ENCODE measurements at places on chromosomes 1 and 21. TPM values are rescaled to one million over a fixed set of nuclear protein-coding genes. Genes with fewer than 3 reads are reported as not detected.

DNA sequence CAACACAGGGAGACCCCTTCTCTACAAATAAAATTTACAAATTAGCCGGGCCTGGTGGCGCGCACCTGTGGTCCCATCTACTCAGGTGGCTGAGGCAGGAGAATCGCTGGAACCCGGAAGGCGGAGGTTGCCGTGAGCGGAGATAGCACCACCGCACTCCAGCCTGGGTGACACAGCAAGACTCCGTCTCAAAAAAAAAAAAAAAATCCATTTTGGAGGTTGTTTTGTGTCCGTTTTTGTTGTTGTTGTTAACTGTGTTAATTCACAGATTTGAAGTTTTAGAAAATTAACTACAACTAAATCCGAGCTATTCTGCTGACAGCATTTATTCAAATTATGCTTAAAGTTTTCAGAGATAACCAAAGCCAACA lies 618 bp downstream of the CLCC1 start:
- peak; percentile 44 for DNase-seq

Gene XCL2
- total RNA-seq: not detected

Gene USP33
- total RNA-seq: 83.5 TPM

- no peak for DNase-seq
These were observed 9.4 kb upstream of the RGS13 start for GRCh38 chr1:192626366-192627179.

Gene RNU1-1
- total RNA-seq: 832 TPM

Gene LAX1
- not detected for total RNA-seq

- no peak for DNase-seq
These were observed 105.7 kb downstream of the C1orf21 start for GRCh38 chr1:184492536-184492935.

Gene SLC2A5
- total RNA-seq: not detected

GRCh38 chr21:27429710-27430341 lies 462.9 kb upstream of the ADAMTS5 start:
- DNase-seq: no peak

- peak; percentile 36 for DNase-seq
These were observed 25.2 kb upstream of the DYRK1A start for GRCh38 chr21:37341254-37341960.

Gene PTCH2
- total RNA-seq: 0.11 TPM

Gene CYP4Z1
- not detected for total RNA-seq

DNA sequence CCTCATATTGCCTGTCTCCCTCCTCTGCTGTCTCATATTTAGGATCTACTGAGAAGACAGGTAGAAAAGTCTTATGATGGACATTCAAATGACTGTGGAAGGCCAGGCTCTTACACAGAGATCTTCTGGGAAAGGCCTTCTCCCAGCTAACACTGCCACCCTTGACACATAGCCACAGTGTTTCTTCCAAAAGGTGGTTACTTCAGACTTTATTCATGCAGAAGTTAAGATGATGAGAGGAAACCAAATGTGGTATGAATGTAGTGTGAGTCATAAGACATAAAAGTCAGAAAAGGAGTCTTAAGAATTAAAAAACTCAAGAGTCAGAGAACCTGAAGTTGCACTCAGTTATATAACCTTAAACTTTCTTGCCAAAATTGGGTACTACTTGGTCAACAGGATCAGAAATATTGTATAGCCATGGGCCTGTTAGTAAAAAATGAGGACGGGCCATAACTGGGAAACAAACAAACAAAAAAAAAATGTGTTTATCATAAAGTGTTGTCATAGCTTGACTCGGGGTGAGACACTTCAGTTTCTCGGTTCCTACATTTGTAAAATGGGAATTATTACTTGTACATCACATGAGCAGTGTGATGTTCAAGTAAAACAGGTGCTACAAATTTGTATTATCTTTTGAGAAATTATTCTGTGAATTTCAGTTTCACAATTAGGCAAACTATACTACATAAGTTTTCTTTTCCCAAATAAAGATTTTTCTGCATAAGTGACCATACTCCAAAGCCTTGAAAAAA lies 1.2 kb upstream of the DENND1B start:
- peak; percentile 68 for DNase-seq

GRCh38 chr1:87642581-87643221 lies 314.0 kb downstream of the LMO4 start:
- DNase-seq: peak; percentile 51

DNA sequence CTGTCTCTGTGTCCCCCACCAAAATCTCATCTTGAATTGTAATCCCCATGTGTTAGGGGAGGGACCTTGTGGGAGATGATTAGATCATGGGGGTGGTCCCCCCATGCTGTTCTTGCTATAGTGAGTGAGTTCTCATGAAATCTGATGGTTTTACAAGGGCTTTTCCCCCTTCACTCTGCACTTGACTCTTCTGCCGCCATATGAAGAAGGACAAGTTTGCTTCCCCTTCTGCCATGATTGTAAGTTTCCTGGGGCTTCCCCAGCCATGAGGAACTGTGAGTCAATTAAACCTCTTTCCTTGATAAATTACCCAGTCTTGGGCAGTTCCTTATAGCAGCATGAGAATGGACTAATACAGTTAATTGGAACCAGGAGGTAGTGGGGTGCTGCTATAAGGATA lies 137.1 kb upstream of the RAB4A start:
- no peak for DNase-seq

- DNase-seq: peak; percentile 93
These were observed 2.2 kb downstream of the NEK7 start for GRCh38 chr1:198158735-198159589.

DNA sequence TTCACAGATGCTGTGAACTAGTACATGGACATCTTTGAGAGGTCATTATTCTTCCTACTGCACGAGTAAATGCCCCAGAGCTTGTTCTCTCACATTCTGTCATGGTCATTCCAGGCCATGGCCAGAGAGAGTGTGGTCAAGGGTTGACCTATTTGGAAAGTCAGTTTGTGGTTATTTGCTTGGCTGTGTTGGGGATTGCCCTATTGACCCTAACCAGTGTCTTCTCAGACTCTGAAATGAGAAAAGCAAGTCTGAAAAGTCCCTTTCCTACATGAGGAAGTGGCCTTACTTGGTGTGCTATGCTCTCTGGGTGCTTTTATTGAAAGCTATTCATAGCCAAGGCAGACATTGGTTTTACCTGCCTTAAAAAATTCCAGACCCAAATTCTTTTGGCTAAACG lies 26.6 kb downstream of the CLIC6 start:
- no peak for DNase-seq

DNA sequence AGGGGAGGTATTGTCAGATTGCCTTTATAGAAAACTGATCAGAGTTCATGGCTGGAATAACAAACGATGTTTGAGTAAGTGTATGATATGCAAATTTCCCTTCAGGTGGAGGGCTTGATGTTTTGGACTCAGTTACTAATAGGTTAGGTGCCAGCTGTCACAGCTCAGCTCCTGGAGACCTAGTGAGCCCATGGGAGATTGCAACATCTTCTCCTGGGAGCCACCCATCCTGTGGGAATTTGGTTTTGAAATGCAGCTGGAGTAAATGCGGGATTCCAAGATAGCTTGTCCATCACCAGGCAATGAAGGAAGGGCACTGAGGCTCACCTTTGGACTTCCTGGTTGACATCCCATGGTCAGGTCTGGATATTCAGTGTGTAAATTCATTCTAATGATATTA lies 211.4 kb upstream of the NRIP1 start:
- DNase-seq: no peak

DNA sequence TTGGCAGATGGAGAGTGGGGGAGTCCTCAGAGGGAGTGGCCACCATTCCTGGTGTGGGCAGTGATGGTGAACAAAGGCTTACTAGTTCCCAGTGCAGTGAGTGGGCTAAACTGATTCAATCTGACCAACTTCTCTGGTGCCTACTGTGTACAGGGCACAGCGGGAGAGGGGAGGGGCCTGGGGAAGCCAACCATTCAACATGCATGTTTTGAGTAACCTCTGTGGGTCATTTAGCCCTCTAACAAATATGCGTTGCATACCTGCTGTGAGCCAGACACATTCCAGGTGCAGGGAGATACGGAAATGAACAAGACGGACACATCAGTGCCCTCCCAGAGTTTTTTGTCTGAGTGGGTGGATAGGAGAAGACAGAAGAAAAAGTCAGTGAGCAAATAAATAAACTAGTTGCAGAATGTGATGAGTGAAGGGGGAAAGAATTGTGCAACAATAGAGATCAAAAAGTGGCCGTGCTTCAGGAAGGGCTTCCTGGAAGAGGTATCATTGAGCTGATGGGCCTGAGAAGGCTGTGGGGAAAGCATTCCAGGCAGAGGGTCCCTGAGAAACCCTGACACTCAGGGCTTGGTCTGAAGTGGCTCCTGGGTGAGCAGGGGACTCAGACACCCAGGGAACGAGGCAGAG lies 78.8 kb downstream of the EPHB2 start:
- DNase-seq: peak; percentile 51

DNA sequence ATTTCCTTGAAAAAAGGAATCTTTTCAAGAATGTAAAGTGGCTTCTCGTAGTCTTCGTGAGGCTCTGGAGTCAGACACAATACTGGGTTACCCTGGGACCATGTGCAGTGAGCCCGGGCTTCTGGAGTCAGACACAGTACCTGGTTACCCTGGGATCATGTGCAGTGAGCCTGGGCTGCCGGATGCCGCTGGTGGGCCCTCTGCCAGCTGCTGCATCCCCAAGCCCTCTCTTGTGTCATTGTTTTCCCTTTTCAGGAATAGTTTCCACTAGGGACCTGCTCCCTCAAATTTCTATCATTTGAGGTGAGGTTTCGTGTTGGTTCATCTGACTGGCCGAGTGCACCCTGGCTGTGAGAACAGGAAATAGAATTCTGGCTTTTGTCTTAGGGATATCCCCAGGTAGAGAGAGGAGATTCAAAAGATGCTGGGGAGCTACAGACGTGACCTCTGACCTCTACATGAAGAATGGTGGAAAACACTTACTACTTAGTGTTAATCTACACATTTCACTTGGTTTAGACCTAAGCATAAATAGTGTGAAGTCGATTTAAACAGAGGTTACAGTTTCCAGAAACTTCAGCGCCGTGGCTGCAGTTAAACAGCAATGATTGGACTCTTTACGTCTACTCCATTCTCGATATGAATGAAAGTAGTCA lies 10.6 kb downstream of the ADARB1 start:
- DNase-seq: no peak

DNA sequence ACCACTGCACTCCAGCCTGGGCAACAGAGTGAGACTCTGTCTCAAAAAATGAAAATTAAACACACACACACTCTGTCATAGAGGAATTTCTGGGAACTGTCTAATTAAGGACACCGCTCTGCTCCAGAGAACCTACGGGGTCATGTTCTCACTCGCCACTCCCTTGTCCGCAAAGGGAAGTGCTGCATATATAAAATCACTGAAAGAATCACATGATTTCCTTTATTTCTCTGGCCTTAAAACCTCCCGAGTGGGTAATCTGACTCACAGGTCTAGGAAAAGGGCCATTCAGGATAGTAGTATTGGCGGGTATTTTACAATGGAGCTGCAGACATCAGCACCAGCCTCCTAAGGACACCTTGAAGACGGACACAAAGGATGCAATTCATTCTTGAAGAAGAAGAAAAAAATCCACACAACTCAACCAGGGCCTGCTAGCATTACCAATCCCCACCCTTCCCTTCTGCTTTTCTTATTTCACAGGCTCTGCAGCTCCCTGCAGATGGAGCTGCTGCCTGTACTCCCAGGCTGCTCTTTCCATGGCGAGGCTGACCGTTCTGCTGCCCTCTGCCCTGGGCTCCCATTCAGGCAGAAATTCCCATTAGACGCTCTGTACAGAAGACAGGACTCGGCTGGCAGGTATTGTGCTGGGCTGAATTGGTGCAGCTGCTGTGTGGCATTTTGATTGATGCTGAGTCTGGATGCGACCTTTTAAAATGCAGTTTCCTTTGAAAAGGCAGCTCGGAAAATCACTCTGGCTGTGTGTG lies 53.3 kb upstream of the FAM89A start:
- no peak for DNase-seq

DNA sequence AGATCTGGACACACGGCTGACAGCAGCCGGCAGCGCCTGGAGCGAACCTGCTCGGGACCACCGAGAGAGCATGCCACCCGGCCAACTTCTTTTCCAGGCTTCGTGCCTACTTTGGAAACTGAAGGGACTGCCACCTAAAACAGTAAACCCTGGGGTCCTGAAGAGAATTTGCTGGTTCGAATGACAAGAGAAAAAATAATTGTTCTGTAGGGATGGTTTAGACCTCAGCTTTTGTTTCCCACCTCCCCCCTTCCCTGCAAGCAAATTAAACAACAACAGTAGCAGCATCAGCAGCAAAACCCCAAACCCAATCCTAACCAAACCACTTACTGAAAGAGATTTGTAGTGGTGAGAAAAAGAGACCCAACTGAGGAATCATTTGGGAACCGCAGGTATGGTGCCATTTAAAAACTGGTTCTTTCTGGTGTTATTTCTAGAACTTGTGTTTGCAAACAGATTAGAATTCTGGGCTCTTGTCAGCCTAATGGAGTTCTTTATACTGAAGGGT lies 105.6 kb downstream of the LEPR start:
- no peak for DNase-seq

Gene SNAPIN
- total RNA-seq: 45.0 TPM

Gene PLXNA2
- 3.3 TPM for total RNA-seq

Gene KCNN3
- 16.8 TPM for total RNA-seq

Gene NTRK1
- 0.40 TPM for total RNA-seq

DNA sequence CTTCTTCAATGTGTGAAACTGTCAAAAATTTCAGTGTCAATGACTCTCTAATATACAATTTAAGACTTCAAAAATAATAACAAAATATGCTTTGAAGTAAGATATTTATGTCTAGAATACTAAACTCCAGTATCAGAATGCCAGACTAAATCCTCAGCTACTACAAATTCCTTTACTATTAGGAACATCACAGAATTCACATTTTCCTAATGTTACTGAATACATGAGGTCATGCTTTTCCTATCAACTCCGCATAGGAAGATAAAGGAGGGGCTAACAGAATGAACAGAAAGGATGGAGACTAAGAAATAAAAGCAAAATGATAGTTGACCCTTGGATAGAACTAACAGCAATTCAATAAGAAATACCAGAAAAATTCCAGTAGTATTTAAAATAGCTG lies 292.7 kb downstream of the SDCCAG8 start:
- no peak for DNase-seq

Gene SPRR3
- total RNA-seq: not detected

Gene ZNF678
- total RNA-seq: 4.6 TPM

Gene AUNIP
- total RNA-seq: 9.4 TPM

Gene TMEM35B
- 30.5 TPM for total RNA-seq

Gene CD53
- 0.46 TPM for total RNA-seq

Gene F5
- total RNA-seq: not detected
